HS-27A (cell line): ENCODE measurements at places on chromosomes 6 and 20.

GRCh38 chr20:22908944-22909343 is 126.2 kb upstream of the SSTR4 start:
- DNase-seq = no peak

- no peak for DNase-seq
These were observed 22.1 kb upstream of the ZNF318 start for GRCh38 chr6:43391440-43392031.

GRCh38 chr6:126307849-126308248 is 32.1 kb upstream of the CENPW start:
- peak; percentile 34 for DNase-seq

DNA sequence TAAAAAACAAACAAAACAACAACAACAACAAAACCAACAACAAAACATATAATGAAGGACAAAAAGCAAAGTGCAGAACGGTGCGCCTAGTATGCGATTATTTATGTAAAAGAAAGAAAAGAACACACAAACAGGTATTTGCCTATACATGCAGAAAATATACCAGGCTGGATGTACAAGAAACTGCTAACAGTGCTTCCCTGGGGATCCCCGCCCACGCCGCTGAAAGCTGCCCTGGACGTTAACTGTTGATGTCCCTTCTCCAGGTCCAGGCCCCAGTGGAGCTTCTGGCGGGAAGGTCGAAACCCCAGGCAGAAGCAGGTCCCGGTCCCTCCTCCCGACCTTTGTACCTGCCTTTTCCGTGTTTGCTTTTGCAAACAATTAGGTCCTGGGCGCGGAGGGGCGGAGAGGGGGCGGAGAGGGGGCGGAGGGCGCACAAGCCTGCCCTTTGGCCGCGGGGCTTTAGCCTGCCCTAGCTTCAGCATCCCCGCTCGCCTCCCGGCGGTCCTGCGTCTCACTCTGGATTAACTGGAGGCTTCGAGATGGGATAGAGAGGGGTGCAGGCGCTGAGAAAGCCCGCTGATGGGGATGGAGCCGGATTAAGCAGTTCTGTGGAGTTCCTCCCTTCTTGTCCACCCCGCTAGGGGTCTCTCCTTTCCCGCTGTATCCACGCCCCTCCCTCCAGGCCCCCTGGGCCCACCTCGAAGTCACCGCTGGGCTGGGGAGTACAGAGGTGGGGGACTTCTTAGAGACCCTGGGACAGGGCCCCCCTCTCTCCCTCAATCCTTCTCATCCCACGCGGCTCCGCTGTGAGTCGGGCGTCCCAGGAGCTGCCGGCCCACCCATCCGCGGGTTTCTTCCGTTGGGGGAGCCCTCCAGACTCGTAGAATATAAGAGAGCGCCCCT is 8.2 kb upstream of the AHCY start:
- DNase-seq = no peak

- no peak for DNase-seq
These were observed 90.7 kb downstream of the PRL start for GRCh38 chr6:22206106-22206505.

GRCh38 chr6:138183790-138184134 is 22.0 kb downstream of the ARFGEF3 start:
- no peak for DNase-seq

GRCh38 chr20:43953919-43954592 is 39.4 kb downstream of the TOX2 start:
- no peak for DNase-seq

- no peak for DNase-seq
These were observed 17.5 kb downstream of the LAMA5 start for GRCh38 chr20:62349556-62350097.

DNA sequence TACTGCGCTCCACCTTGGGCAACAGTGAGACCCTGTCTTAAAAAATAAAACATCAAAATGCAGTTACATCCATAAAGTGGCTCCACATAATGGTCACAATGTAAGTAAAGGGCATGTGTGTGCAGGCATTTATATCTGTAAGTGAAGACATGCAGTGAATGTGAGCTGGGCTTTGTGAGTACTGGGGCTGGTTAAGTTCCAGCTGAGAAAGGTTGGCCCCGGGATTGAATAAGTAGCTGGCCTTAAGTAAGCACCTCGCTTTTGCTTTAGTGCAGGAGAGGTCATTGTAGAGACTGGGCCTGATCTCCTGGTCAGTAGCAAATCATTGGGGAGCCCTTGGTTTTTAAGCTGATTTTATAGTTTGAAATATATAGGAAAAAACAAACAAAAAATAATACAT is 8.0 kb downstream of the QKI start:
- DNase-seq = no peak

DNA sequence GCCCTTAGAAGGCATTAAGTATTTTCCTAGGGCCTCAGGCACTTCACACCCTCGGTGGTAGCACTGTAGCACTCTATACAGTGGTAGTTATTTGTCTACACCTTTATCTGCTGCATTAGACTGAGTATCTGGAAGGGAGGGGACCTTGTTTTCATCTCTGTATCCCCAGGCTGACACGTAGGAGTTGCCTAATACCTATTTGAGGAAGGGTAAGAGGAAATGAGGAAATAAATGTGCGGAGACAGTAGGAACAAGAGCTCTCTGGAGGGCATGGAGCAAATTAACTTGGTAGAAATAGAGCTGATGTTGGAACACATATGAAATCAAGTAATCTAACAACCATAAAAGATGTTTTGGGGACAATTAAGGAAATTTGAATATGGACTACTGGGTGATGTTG is 3.9 kb downstream of the CNPY3 start:
- DNase-seq = no peak

DNA sequence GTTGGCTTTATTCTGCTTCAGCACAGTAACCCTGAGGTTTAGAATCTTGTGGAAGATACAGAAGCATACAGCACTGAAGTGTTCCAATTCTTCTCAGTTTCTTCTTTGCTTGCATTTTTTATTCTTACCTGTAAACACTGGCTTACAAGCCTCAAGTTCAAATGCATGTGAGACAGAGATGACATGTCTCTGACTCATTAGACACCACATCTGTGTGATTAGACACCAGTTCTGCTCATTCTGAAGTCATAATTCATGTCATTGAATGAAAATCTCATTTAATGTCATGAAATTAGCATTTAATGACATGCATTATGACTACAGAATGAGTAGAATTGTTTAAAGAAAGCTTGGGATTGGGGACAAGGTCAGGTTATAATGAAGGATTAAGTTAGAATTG is 5.8 kb downstream of the GZF1 start:
- DNase-seq = no peak

- no peak for DNase-seq
These were observed 55.9 kb upstream of the RREB1 start for GRCh38 chr6:7051780-7052442.

- no peak for DNase-seq
These were observed 102.8 kb downstream of the PXDC1 start for GRCh38 chr6:3648724-3649123.

- DNase-seq = no peak
These were observed 16.8 kb downstream of the SIRPA start for GRCh38 chr20:1912053-1912452.

- no peak for DNase-seq
These were observed 57.6 kb upstream of the SYNDIG1 start for GRCh38 chr20:24411834-24412216.

- DNase-seq = no peak
These were observed 235.1 kb upstream of the RREB1 start for GRCh38 chr6:6872459-6873344.

DNA sequence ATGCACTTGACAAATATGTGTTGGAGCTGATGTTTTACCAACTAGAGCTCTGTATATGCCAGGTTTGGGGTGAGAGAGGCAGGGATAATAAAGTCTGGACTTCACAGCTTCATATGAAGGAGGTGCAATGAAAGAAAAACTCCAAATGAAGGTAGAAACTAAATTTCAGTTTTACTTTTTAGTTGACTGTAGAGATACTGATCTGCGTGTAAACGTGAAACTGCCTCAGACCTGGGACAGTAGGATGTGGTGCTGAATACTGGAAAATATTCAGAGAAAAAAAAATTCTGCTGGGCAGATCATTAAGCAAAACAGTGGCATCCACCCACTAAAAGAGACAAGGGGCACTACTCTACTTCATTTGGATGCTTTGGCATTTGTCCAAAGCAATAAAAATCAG is 94.5 kb downstream of the BACH2 start:
- DNase-seq = no peak

DNA sequence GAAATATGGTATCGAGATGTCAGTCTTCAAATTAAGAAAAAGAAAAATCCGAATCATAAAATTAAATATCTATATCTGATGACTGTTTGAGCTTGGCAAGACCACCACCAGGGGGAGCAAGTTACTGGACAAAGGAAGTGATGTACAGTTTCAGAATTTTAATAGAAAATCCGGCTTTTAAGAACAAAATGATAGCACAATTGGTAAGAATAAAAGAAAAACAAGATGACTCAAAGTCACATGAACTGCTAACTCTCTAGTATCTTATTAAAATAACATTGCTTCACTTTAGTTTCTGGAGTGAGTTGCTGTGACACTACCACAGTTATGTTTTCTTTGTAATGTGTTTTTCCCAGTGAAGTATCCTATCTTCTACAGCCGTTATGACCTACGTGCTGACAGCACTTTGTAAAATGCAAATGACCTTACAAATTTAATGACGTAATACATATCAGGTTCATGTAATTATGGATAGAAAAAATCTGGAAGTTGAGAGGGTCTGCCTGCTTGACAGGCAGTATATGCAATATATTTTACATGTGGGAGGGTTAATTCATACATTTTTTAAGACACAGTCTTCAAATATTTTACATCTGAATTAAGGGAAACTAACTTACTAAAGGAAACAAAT is 405.3 kb upstream of the HS3ST5 start:
- DNase-seq = peak; percentile 53

DNA sequence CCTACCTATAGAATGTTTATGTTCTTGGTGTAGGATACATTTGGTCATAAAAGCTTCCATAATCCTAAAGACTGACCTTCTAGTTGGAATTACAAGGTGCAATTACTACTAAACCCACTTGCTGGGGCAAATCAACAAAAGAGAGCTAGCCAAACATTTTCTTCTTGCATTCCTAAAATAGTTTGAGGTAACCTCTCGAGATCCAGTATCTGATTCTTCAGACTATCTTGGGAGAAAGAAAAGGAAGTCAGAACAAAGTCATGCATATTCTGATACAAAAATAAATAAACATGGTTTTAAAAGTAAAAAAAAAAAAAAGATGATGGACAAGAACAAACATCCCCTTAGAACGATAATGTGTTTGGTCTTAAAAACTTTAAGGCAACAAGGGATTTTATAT is 294.2 kb upstream of the RSPO3 start:
- DNase-seq = peak; percentile 49

GRCh38 chr6:39223555-39223954 is 5.7 kb downstream of the KCNK5 start:
- no peak for DNase-seq

- DNase-seq = no peak
These were observed 868 bp downstream of the SAMD10 start for GRCh38 chr20:63978319-63979228.

GRCh38 chr20:58603721-58604120 is 47.4 kb upstream of the STX16 start:
- no peak for DNase-seq

GRCh38 chr20:14576196-14576877 is 238.9 kb upstream of the FLRT3 start:
- DNase-seq = no peak

DNA sequence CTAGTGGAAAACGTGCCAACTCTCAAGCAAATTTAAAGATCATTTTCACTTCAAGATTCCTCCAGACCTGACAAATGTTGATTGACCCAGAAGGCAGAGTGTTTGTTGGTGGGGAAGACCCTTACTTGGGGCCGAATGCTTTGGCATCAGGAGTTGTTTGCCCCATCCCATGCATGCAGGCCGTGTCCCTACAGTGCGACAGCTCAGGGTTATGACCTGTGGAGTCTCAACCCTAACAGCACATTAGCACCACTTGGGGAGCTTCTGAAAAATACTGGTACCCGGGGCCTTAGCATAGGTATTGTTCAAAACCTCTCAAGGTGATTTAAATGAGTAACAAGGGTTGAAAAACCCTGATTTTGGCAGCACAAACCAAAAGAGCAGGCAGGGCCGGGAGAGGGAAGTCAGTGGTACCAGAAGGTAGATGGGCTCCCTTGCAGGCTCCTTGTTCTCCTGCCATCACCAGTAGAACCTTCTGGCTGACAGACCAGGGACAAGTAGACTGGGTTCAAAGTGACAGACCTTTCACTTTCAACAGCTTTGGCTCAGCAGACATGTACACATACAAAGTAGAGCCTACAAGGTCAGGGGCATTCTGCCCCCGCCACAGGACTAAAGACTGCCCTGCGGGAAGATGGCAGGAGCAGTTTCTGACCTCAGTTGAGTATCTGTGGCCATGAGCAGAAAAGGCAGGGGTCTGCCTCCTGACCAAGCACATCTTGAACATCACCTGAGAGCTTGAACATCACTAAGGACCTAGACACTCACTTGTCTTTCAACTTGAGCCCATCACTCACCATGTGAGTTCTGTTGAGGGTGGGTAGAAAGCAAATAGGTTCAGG is 39.6 kb downstream of the PLCG1 start:
- peak; percentile 22 for DNase-seq

- no peak for DNase-seq
These were observed 121.2 kb downstream of the ADAT2 start for GRCh38 chr6:143329323-143329722.

GRCh38 chr20:37584238-37584807 is 56.6 kb upstream of the BLCAP start:
- no peak for DNase-seq

DNA sequence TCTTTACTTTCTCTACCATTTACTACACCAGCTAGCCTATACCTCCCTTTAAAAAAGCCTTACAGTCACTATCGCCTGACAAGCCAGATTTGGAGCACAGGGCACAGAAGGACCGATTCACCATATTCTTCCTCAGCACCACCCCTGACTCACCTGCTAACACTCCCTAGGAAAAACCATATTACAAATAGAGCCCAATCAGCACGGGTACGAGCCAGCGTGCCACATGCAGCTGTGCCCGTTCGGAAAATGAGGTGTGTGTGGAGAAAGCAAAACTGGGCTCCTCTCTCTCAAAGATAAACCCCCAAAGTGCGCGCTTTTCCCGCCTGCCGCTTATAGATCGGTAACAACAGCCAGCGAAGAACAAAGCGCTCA is 1.2 kb downstream of the SYNCRIP start:
- DNase-seq = no peak

- no peak for DNase-seq
These were observed 25.1 kb downstream of the RALGAPA2 start for GRCh38 chr20:20687319-20687718.

DNA sequence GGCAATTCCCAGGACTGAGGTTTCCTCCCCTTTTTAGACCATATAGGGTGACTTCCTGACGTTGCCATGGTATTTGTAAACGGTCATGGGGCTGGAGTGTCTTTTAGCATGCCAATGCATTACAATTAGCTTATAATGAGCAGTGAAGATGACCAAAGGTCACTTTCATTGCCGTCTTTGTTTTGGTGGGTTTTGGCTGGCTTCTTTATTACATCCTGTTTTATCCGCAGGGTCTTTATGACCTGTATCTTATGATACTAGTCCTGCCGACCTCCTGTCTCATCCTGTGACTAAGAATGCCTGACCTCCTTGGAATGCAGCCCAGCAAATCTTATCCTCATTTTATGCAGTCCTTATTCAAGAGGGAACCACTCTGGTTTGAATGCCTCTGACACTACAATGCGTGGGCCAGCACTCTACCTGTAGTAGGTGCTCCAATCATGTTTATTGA is 190.1 kb downstream of the KCNQ5 start:
- no peak for DNase-seq
